ENCODE measurements at places on chromosomes 12 and 14.

- no peak for DNase-seq
Measured at GRCh38 chr14:61288720-61289119, 7.6 kb upstream of the TMEM30B start.

- peak; percentile 45 for DNase-seq
Measured at GRCh38 chr12:67790660-67791059, 142.1 kb downstream of the DYRK2 start.

- DNase-seq: no peak
Measured at GRCh38 chr12:42474391-42474790, 115.2 kb downstream of the PRICKLE1 start.

GRCh38 chr14:101109981-101110728 is 206.6 kb upstream of the RTL1 start:
- no peak for DNase-seq

DNA sequence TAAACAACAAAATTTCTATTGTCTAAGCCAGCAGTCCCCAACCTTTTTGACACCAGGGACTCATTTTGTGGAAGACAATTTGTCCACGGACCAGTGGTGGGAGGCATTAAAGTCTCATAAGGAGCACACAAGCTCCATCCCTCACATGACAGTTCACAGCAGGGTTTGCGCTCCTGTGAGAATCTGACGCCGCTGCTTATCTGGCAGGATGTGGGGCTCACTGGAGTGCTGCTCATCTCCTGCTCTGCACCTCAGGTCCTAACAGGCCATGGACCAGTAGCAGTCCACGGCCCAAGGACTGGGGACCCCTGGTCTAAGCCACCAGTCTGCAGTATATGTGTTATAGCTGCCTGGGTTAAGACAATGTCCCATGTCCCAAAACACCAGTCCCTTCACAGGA is 27.2 kb downstream of the VCPKMT start:
- DNase-seq: no peak
